ENCODE measurements at places on chromosomes 4 and X. TPM values are rescaled to one million over a fixed set of nuclear protein-coding genes. Genes with fewer than 3 reads are reported as not detected.

- no peak overlapping the region for H3K4me3 ChIP-seq
- no peaks in the 10 kb centered on the region for H3K36me3 ChIP-seq
- no peak for DNase-seq
- H3K4me1 ChIP-seq: no peaks in the 10 kb centered on the region
Measured at GRCh38 chr4:33107814-33108213, 2387.6 kb downstream of the PCDH7 start.

DNA sequence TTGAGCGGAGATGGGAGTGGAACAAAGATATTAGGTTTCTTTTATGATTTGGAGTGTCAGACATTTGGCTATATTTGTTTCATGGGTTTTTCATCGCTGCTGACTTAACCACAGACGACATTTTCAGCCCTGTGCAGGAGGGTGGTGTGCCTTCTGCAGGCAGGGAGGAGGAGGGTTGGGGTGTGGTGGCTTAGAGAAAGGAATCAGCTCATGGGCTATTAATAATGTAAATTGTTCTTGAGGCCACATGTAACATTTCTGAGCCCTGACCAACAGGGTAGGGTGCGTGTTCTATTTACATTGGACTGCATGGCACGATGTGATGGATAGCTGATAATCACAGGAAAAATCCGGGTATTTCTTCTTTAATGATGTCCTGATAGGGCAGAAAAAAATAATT lies 67.6 kb downstream of the POLA1 start:
- H3K27ac ChIP-seq: no peak overlapping the region
- no peak for DNase-seq
- no peaks in the 10 kb centered on the region for H3K4me1 ChIP-seq
- H3K4me3 ChIP-seq: no peak overlapping the region

GRCh38 chr4:184280591-184281071 lies 63.0 kb upstream of the ENPP6 start:
- H3K4me1 ChIP-seq: peaks cover 16% of the 10 kb centered on the region
- H3K4me3 ChIP-seq: no peak overlapping the region
- no peak overlapping the region for H3K27ac ChIP-seq
- H3K27me3 ChIP-seq: no peaks in the 10 kb centered on the region
- H3K36me3 ChIP-seq: no peaks in the 10 kb centered on the region
- DNase-seq: no peak

DNA sequence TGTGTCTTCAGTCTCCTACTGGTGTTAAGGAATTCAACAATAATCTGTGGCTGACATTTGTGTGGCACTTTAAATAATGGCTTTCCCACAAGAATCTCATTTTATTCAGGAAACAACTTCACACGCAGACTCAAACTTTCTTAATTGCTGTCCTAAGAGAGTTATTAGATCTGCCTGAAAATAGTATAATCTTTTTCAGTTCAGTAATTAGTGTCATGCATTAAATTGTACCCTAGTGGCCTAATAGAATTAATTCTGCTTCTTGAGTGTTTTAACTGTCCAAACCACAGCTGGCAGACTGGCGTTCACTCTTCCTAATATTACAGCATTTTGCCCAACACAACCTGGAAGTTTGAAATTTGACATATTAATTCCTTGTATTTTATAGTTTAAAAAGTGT lies 107.1 kb downstream of the GRIA2 start:
- no peak for DNase-seq
- no peaks in the 10 kb centered on the region for H3K36me3 ChIP-seq
- H3K27me3 ChIP-seq: no peaks in the 10 kb centered on the region
- H3K27ac ChIP-seq: no peak overlapping the region
- H3K4me1 ChIP-seq: no peaks in the 10 kb centered on the region
- H3K4me3 ChIP-seq: no peak overlapping the region

DNA sequence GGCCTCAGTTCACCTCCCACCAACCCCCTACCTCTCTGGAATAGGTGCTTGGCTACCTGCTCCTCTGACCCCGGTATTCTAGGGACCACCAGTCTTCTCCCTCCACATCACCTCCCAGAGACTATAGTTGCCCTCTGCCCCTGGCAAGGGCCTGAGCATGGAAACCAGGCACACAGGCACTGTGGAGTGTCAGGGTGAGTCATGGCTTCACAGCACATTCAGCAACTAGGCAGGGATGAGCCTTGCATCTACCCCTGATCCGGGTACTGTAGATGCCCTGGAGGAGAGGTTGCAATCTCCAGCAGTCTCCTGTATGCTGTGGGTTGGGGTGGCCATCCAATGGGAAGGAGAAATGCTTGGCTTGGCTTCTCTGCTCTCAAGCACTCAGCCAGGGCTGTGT lies 472.7 kb downstream of the IDS start:
- no peaks in the 10 kb centered on the region for H3K27me3 ChIP-seq
- no peaks in the 10 kb centered on the region for H3K4me1 ChIP-seq
- H3K4me3 ChIP-seq: no peak overlapping the region
- H3K36me3 ChIP-seq: no peaks in the 10 kb centered on the region

MXRA5 gene
- total RNA-seq: 16.5 TPM

GRCh38 chr4:105386012-105386411 lies 87.8 kb downstream of the PPA2 start:
- H3K4me3 ChIP-seq: no peak overlapping the region
- H3K27me3 ChIP-seq: no peaks in the 10 kb centered on the region
- H3K27ac ChIP-seq: no peak overlapping the region
- H3K36me3 ChIP-seq: peaks cover 45% of the 10 kb centered on the region
- H3K4me1 ChIP-seq: no peaks in the 10 kb centered on the region

GRCh38 chr4:57094832-57095223 lies 15.4 kb downstream of the IGFBP7 start:
- H3K36me3 ChIP-seq: peaks cover 11% of the 10 kb centered on the region
- H3K4me3 ChIP-seq: no peak overlapping the region
- H3K4me1 ChIP-seq: peaks cover 44% of the 10 kb centered on the region
- no peak for DNase-seq

- no peak overlapping the region for H3K27ac ChIP-seq
- H3K27me3 ChIP-seq: no peaks in the 10 kb centered on the region
- peaks cover 2% of the 10 kb centered on the region for H3K4me1 ChIP-seq
- H3K36me3 ChIP-seq: no peaks in the 10 kb centered on the region
- H3K4me3 ChIP-seq: no peak overlapping the region
Measured at GRCh38 chr4:26782168-26782829, 78.3 kb upstream of the STIM2 start.

DNA sequence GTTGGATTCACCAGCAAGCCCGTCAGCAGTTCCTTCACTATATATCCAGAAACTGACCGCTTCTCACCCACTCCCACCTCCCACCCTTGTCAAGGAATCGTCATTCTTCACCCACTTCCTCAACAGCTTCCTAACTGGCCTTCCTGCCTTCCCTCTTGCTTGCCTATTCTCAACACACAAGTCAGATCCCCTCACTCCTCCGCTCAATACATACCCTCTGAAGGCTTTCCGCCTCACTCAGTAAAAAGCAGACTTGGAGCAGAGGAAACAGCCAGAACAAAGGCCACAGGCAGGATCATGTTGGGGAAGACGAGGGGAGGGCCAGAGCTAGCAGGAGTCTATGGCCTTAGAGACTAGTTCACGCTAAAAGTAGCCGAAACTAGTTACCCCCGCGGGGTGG lies 23.7 kb downstream of the RWDD4 start:
- peak; percentile 13 for DNase-seq
- no peaks in the 10 kb centered on the region for H3K27me3 ChIP-seq
- no peaks in the 10 kb centered on the region for H3K36me3 ChIP-seq

PASD1 gene
- not detected for total RNA-seq

- H3K4me1 ChIP-seq: peaks cover 3% of the 10 kb centered on the region
- H3K4me3 ChIP-seq: no peak overlapping the region
- H3K36me3 ChIP-seq: no peaks in the 10 kb centered on the region
- no peak overlapping the region for H3K27ac ChIP-seq
Measured at GRCh38 chr4:12852338-12853307, 631.5 kb downstream of the RAB28 start.

DNA sequence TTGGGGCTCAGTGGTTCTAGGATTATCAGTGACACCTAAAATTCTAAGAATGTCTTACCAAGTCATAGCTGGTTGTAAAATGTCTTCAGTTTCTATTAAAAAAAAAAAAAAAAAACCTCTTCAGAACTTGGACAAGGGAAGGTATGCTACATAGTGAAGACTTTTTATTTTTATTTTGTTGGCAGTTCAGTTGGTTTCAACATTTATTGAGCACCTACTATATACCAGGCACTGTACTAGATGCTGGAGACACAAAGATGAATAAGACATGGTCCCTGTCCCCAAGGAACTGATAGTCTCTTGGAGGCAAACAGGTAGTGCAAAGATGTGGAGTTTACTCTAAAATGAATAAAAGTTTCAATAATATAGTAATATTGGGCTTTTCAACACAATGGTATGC lies 8.9 kb upstream of the BBS7 start:
- H3K36me3 ChIP-seq: no peaks in the 10 kb centered on the region
- H3K27me3 ChIP-seq: no peaks in the 10 kb centered on the region
